NCI-H1092 (cell line): ENCODE measurements at places on chromosomes 12 and 14.

- peak; percentile 61 for DNase-seq
Measured at GRCh38 chr12:92065018-92065499, 80.6 kb downstream of the BTG1 start.

GRCh38 chr14:32802295-32802694 is 136.4 kb upstream of the NPAS3 start:
- DNase-seq: no peak

- DNase-seq: no peak
Measured at GRCh38 chr14:102965971-102966655, 43.6 kb downstream of the AMN start.

- no peak for DNase-seq
Measured at GRCh38 chr14:36340276-36340890, 19.9 kb upstream of the MBIP start.

- DNase-seq: no peak
Measured at GRCh38 chr12:29187756-29188155, 38.7 kb downstream of the FAR2 start.

DNA sequence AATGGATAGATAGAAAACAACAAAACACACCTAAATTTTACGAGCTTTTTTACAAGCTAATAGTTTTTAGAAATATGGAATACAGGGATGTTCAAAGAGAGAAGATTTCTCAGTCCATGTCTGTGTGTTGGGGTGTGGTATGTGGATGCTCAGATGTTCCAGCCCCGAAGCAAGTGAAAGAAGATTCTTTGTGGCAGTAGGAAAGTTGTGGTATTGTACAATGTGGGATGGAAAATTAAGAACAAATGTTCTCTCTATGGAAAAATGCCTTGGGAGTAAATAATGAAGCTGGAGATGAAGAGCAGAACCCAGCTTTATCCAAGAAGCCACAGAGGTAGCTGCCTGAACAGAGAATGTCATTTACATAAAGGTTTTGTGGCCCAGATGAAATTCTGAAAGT is 150.3 kb upstream of the PRKD1 start:
- no peak for DNase-seq

DNA sequence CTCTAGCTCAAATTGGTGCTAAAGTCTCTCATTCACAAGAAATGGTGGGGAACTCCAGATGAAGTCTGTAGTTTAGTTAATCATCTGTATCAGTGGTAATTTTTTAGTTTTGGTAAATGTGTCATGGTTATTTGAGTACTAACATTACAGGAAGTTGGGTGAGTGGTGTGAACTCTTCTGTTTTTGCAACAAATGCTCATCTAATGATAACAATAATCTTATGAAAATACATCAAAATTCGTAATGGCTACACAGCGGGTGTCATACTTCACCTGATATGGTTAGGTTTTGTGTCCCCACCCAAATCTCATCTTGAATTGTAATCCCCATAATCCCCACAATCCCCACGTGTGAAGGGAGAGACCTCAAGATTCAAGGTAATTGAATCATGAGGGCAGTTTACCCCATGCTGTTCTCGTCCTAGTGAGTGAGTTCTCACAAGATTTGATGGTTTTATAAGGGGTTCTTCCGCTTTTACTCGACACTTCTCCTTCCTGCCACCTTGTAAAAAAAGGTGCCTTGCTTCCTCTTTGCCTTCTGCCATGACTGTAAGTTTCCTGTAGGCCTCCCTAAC is 209.3 kb upstream of the FOXN3 start:
- DNase-seq: no peak

GRCh38 chr14:77206877-77207389 is 25.3 kb downstream of the TMEM63C start:
- DNase-seq: peak; percentile 16

GRCh38 chr12:97306147-97306546 is 156.5 kb upstream of the RMST start:
- no peak for DNase-seq

DNA sequence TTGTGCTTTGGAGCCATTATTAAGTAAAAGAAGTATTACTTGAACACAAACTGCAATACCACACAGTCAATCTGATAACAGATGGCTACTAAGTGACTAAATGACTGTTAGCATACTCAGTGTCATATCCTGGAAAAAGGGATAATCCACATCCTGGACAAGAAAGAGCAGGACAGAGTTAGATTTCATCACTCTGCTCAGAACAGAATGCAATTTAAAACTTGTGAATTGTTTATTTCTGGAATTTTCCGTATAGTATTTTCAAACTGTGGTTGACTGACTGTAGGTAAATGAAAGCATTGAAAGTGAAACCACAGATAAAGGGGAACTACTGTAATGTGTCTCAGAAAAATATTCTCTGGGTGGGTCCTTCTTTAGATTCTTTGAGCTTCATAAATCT is 458.8 kb downstream of the TMEM117 start:
- DNase-seq: no peak

- no peak for DNase-seq
Measured at GRCh38 chr12:42469355-42470175, 120.0 kb downstream of the PRICKLE1 start.

GRCh38 chr12:8069582-8069981 is 3.4 kb upstream of the C3AR1 start:
- DNase-seq: no peak

DNA sequence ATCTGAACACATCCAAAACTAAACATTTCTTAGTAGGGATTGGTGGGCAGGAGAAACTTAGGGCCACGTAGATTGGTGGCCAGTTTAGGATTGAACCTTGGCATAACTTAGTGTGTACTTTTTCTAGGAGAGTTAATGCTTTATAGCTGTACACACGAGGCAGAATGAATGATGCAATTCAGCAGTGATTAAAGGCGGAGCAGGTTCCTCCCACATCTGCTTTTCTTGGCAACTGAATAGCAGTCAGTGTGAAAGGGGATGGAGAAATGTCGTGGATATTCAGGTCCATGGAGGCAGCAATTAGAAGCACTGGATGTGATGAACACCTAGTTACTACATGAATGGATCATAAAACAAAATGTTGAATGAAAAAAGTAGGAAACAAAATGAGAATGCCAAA is 493.8 kb downstream of the FUT8 start:
- DNase-seq: no peak

GRCh38 chr12:56806303-56806702 is 43.2 kb downstream of the HSD17B6 start:
- no peak for DNase-seq

- no peak for DNase-seq
Measured at GRCh38 chr12:112716099-112717093, 75.2 kb upstream of the RPH3A start.

DNA sequence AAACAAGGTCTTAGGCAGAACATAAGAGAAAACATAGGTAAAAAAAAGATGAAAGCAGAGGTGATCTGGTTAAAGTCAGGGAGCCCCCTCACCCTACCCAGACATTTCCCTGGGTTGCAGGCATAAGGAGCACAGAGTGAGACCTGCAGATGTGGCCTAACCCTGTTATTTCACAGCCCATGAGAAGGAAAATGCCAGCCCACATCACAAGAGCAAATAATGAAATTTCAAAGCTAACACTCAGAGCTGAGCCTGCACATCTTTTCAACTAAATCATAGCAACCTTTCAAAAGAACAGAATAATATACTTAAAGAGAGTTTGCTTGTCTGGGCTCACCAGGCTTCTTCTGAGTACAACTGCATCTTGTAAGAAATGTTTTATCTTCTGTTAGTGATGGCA is 295.4 kb downstream of the RPAP3 start:
- DNase-seq: peak; percentile 3

- no peak for DNase-seq
Measured at GRCh38 chr12:76288218-76288617, 60.0 kb downstream of the BBS10 start.
